ENCODE measurements at places on chromosomes 11 and 22. TPM values are rescaled to one million over a fixed set of nuclear protein-coding genes. Genes with fewer than 3 reads are reported as not detected.

The DCHS1 gene
- total RNA-seq = 0.05 TPM

The KCNQ1OT1 gene
- total RNA-seq = 3.2 TPM

The OR8D1 gene
- not detected for total RNA-seq

The SAC3D1 gene
- total RNA-seq = 52.4 TPM

The CBLIF gene
- not detected for total RNA-seq

The OR51E1 gene
- total RNA-seq = 0.41 TPM

The C11orf87 gene
- not detected for total RNA-seq

The C11orf65 gene
- total RNA-seq = not detected

The SCARF2 gene
- 0.39 TPM for total RNA-seq

The MMP10 gene
- not detected for total RNA-seq

The CRYBA4 gene
- total RNA-seq = not detected

The HEPHL1 gene
- not detected for total RNA-seq

The FAM227A gene
- 2.7 TPM for total RNA-seq

The OR2AG1 gene
- not detected for total RNA-seq

All from HT-29 (cell line).